NCI-H2227 treated with DMSO at 0.1 percent for 48 hours (cell line): ENCODE measurements at places on chromosomes 4 and X.

DNA sequence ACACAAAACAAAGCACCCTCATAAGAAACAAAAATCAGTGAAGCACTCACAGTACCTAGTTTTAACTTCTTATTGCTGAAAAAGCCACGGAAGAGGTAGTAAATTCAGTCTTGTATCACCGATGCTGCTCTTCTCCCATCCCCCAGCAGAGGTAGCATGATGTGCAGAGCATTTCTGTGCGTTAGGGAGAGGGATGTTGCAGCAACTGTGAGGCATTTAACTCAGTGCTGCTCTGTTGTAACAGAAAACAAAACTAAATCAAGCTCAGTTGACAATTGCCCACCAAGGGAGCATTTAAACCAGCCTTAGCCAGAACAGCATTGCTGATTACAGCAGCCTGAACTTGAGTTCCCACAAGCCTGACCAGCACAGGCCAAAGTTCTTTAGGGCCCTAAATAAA lies 1279.7 kb upstream of the ADGRL3 start:
- DNase-seq: no peak

- DNase-seq: no peak
These were observed 437.1 kb downstream of the MAGEB5 start for GRCh38 chrX:26653050-26653449.

DNA sequence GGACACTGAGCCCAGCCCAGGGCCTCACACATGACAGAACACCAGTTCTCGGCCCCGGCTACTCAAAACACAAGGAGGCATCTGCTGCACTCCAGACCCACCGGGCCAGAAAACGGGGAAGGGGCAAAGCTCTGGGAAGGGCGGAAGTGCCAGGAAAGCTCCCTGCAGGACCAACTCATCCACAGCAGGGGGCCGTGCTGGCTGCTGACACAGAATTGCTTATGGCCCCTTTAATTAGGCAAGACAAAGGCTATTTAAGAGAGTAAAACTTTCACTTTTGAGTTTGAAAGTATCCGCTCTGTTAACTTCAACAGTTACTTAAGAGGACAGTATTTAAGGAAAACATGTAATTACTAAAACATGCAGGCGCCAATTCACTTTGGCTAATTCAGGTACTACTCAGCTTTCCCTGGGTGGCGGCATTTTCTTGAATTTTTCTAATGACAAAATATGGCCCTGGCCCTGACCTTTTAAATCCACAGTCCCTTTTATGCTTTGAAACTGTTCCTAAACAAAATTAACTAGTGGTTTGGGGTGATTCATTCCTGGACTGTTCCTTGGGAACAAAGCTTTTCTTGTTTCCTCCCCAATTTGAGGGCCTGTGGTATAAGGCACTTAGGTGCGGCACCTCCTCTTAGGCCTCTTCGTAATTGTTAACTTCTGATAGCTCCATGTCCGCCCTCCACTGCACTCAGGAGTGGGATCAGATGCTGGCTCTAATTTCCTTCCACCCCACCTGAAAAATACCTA lies 40.4 kb downstream of the NSG1 start:
- no peak for DNase-seq

DNA sequence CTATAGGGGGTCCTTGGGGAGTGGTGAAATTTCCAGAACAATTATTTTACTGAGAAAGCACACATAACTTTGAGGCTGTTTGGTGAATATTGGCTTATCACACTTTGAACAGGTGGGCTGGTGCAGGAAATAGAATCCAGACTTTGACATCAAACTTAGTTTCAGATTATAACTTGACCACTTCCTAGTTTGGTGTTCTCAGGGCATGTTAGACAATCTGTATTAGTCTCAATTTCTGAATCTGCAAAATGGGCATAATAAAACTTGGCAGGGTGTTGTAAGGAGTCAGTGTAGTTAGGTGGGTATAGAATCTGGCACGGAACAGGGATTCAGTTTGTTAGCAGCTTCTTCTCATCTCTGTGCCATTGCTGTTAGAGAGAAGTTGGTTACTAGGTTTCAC lies 43.3 kb upstream of the MBNL3 start:
- no peak for DNase-seq

DNA sequence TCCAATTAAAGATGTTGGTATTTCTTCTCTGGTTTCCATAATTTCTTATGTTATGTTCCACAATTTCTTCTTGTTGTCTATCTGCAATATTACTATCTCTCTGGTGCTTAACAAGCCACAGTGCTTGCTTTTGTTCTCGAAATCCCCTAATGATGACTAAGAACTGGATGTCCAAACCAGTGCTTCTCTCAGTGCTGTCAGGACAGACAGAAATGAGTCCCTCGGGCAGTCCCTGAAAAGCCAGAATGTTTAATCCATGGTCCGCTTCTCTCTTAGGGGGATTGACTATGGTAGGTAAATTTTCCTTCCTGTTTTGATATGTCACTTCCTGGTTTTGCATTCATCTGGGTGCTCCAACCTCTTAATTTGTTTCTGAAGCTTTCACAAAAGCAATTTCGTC lies 321.6 kb upstream of the PCDH10 start:
- no peak for DNase-seq

- DNase-seq: no peak
These were observed 51.3 kb upstream of the TMPRSS11F start for GRCh38 chr4:68180849-68181526.

DNA sequence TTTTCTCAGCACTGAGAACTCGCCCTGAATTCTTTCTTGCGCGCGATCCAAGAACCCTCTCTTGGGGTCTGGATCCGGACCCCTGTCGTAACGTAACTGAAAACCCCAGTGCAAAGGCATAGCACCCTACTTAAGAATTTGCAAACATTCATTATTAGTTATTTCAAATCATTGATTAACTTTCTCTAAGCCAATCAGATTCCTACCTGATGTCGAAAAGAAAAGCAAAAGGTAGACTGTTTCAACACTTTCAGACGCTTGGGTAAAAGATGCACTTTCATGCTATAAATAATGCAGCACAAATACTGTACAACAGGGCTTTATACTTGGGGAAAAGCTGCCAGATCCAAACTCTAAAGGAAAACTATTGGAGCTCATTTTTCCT lies 817 bp upstream of the WDR19 start:
- DNase-seq: no peak

DNA sequence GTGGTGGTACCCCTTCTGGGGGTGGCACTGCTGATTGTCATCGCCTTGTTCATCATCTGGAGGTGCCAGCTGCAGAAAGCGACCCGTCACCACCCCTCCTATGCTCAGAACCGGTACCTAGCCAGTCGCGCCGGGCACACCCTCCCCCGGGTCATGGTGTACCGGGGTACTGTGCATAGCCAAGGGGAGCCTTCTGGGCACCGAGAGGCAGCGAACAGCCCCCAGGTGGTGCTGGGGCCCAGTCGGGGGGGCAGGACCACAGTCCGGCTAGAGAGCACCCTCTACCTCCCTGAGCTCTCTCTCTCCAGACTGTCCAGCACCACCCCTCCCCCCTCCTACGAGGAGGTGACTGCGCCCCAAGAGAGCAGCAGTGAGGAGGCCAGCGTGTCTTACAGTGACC lies 5.3 kb downstream of the PRRG3 start:
- DNase-seq: no peak

GRCh38 chr4:150302553-150302952 lies 224.3 kb downstream of the DCLK2 start:
- DNase-seq: no peak

DNA sequence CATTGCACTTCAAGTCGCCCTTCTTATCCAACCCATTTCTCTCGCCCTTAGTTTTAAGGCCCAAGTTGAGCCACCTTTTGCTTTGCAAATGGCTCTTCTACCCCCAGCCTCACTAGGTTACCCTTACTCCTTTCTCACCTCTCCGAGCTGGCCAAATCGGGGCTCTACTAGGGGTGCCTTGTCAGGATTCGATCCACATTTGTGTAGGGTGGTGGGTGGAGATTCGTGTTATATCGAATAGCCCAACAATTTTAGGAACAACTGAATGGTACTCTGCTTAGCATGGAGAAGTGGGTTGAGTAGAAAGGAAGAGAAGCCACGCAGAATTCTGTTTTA lies 3.5 kb downstream of the SLIT2 start:
- no peak for DNase-seq

- peak; percentile 29 for DNase-seq
These were observed 122.6 kb downstream of the SHISA3 start for GRCh38 chr4:42519803-42520417.

GRCh38 chr4:53844133-53844532 lies 220.3 kb downstream of the CHIC2 start:
- no peak for DNase-seq

DNA sequence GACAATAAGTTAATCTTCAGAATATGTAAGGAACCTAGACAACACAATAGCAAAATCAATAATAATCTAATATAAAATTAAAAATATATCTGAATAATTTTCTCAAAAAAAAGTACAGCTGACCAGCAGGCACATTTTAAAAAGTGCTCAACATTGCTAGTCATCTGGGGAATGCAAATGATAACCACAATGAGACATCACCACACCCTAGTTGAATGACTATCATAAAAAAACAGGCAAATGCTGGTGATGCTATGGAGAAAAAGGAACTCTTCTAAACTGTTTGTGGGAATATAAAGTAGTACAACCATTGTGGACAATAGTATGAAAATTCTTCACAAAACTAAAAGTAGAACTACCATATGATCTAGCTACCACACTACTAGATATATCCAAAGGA lies 956.9 kb upstream of the NDST4 start:
- DNase-seq: no peak

DNA sequence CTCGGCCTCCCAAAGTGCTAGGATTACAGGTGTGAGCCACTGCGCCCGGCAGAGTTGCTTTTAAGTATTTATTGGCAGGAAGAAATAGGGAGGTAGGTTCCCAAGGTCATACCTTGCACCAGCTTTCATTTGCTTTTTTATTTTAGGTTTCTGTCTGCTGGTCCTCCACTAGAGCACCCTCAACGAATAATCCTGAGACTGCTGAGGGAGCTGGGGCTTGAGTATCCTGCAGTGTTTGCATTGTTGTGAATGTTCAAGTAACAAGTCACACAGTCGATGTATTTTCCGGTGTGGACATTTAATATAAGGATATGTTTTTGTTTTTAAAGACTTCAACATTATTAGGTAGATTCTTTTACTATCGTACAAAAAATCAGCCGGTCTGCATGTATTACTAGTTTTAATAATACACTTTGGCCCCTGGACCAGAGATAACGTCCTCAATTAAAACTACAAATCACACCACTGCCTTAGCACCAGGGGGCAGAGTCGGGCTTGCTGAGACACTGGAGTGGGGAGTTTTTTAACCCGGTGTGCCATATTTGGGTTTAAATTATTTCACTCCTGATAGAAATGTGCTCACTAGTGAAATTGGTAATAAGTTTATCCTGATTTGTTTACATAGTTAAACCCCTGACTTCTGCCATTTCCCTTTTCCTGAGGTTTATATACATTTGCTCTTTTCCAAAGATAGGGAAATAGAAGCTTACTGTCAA lies 11.6 kb downstream of the SMIM20 start:
- DNase-seq: peak; percentile 3

DNA sequence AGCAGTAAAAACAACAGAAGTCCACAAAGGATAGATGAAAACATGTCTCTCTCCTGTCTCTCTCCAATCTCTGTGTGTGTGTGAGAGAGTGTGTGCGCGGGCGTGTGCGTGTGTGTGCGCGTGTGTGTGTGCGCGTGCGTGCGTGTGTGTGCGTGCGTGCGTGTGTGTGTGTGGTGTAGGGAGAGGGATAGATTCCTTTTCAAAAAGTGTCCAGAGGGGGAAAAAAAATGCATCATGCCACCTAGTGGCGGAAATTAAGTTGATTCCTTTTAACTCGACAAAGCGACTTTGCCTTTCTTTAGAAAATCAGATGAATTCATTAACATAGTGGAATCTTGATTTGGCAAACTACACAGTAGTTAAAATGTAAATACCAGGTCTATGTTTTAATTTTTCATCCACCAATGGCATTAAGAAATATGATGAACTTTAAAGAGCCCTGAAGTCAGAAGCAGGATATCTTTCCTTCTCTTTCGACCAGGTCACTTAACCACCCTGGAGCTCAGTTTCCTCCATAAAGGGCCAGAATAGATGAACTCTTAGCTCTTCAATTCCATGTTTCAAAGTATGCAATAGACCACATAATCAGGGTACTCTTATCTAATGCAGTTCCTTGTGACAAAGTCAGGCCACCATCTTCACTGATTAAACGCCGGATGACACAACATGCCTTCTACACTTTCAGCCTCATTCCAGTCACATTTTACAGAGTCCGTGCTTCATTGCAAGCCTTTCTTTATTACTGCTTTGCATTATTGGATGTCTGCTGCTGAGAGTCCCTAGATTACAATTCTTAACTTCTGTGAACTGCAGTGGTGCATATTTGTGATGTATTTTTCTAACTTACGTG lies 162.8 kb downstream of the FBXO8 start:
- peak; percentile 72 for DNase-seq

DNA sequence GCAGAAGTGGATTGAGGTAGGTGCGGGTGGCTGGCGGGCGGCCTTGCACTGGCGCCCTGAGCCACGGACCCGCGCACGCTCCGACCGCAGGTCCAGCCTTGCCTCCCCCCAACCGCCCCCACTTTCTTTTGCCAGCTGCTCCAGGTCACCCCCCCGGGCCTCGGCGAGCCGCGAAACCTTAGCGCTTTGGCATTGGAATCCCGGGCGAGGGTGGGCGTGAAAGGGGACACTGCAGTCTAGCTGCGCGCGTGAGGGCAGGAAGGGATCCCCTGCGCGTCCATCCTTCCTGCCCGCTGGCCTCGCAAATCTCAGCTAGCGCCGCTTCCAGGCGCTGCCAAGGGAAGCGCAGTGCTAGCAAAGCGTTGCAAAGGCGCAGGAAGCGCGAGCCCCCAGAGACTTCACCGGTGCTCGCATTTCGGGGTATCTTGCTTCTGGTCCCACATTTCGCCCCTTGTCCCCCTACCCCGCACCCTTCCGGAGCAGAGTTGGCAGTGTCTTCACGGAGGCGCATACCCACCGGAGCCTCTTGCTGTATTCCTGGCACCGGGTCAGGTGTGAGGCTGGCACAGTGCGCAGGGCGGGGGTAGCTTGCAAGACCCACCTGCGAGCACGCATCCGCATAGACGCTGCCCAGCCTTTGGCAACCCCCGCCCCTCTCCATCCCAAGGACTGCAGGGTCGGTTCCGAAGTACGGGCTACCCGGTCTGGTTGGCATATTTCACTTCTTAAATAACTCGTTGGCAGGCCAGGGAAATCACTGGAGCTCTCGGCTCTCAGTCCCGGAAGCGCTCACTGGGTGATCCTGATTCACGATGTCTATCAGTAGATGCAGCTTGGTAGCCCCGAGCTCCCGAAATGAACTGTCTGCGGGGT lies 104.4 kb downstream of the UCHL1 start:
- DNase-seq: peak; percentile 37
